ENCODE measurements at places on chromosomes 13 and 19.
A peak's percentile ranks its signal among the peaks of the same experiment; 100 is the strongest.

- DNase-seq, result no peak
These were observed 29.9 kb downstream of the RGCC start for GRCh38 chr13:41487222-41487621.

DNA sequence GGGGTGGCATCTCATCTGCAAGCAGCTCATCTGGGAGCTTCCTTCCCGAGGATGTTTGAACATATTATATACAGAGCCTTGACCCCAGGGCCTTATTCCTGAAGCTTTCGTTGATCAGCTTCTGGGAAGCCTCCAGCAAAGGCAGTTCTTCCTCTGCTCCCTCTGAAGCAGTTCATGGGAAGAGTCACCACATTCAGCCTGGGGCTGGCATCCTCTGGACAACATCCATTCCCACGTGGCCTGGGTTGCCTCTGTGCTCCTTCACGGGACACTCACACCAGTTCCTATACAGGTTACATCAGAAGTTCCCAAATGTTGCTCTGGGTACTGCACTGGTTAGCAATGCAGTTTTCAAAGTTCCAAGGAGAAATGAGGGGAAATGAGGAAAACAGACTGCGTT is 29.6 kb downstream of the COL4A2 start:
- no peak for DNase-seq

DNA sequence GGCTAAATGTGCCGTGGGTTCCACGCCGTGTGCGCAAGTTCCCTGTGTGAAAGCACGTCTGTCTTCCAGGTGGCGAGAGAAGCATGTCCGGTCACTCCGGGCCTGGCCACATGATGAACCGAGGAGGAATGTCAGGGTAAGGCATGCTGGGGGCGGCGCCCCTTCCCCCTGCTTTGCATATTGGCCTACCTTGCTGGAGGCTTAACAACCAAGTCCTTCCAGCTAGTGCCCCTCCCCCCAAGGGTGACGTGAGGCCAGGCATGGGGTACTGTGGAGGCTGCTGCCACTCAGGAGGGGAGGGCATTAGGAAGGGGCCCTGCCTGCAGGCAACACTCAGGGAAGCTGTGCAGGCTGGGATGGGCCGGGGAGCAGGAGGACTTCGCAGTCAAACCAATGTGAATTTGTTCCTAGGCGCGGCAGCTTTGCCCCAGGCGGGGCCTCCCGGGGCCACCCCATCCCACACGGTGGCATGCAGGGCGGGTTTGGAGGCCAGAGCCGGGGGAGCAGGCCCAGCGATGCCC is 12.5 kb downstream of the MICOS13 start:
- no peak for DNase-seq

- no peak for DNase-seq
These were observed 9.2 kb downstream of the PGPEP1 start for GRCh38 chr19:18349524-18350128.

- no peak for DNase-seq
These were observed 379 bp upstream of the ZNF470 start for GRCh38 chr19:56566904-56567273.

- no peak for DNase-seq
These were observed 110.4 kb downstream of the DNAJC15 start for GRCh38 chr13:43133792-43134191.

- no peak for DNase-seq
These were observed 173.9 kb upstream of the SERP2 start for GRCh38 chr13:44199627-44200207.

GRCh38 chr19:33402421-33403220 is 29.1 kb downstream of the CEBPG start:
- DNase-seq, result no peak

DNA sequence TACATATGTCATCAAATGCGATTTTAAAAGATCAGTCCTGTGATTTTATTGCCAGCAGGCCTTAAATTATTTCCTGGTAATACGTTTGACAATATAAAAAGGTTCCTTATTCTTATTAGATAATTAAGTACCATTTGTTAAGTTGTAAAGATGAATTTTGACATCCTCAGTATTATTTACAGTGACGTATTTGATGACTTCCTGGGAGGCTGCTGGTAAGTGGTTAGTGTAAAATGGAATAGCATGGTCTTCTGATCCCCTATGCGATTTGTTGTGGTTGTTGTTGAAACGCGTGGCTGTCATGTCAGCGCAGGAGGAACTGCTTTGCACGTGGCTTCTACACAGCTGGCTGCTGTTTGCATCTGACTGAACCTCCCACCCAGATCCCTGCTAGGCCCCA is 99.7 kb downstream of the DCLK1 start:
- DNase-seq, result no peak

DNA sequence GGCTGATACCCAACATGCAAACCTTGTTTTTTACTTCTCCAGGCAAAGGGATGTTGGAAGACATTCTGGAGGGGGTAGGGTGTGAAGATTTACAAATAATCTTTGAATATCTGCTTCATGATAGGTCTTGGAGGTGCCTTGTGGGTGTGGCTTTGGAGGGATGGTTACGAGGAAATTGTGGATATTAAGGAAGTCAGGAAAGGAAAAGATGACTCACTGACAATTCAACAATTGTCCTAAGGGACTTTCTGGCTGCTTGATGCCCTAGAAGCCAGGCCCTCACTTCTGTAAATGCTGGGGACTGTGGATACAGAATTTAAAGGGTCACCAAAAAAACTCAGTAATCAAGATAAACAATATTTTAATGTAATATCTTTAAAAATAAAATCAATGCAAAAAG is 37.4 kb upstream of the ZNF527 start:
- no peak for DNase-seq

- DNase-seq, result no peak
These were observed 6.6 kb upstream of the ZDHHC20 start for GRCh38 chr13:21465710-21466160.

DNA sequence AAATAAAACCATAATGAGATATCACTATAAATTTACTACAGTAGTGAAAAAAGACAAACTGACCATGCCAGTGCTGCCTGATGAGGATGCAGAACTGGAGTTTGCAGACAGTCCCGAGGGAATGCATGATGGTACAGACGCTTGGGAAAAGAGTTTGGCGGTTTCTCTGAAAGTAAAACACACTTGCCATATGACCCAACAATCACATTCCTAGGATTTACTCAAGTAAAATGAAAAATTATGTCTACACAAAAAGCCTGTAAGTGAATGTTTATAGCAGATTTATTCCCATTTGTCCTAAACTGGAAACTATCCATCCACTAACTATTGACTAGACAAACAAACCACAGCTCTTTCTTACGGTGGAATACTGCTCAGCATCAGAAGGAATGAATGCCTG is 271.0 kb downstream of the DNAJC15 start:
- DNase-seq, result no peak

GRCh38 chr13:54676526-54677113 is 1648.0 kb downstream of the OLFM4 start:
- DNase-seq, result no peak

GRCh38 chr13:29957320-29957719 is 106.9 kb upstream of the UBL3 start:
- no peak for DNase-seq

GRCh38 chr19:40494191-40494838 is 27.5 kb downstream of the SPTBN4 start:
- DNase-seq, result no peak

DNA sequence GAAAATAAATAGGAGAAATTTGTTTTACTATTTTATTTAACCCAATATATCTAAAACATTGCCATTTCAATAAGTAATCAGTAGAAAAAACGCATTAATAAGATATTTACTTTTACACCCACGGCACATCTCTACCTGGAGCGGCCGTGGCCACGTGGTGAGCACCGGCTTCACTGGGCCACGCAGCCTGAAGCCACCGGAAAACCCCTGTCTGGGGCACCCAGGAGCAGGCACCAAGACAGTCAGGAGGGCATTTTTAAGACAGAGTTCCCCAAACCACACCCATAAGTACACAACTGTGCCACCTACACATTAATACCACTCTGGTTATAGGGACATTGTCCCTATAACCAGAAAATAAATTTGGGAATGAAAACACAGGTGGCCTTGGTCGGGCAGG is 80.9 kb downstream of the SPACA7 start:
- DNase-seq, result no peak

GRCh38 chr13:21106089-21106488 is 44.7 kb upstream of the LATS2 start:
- no peak for DNase-seq

- no peak for DNase-seq
These were observed 14.5 kb upstream of the MPHOSPH8 start for GRCh38 chr13:19618977-19619376.

- no peak for DNase-seq
These were observed 16.4 kb downstream of the EMP3 start for GRCh38 chr19:48341515-48342413.

DNA sequence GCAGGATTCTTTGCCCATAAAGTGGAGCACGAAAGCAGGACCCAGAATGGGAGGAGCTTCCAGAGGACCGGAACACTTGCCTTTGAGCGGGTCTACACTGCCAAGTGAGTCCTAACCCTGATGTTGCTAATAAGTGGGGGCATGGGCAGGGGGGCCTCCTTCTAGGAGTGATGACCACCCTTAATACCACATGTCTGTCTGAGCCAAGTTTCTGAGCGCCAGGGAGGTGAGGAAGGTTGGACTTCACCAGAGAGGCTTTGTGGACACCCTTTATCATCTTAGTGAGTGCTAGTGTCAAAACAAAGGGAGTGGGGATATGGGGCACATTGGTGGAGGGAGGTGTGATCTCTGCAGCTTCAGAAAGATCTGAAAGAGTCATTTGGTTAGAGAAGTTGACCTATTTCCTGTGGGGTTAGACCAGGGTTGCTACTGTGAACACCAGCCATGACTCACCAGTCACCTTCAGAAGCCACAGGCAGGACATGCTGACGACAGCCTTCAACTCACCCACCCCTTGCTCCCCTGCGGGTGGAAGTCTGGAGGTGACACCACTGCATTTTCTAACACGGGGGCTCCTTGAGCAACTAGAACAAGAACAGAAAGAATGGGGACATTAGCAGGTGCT is 8.8 kb downstream of the ALOX5AP start:
- DNase-seq, result peak; percentile 97

DNA sequence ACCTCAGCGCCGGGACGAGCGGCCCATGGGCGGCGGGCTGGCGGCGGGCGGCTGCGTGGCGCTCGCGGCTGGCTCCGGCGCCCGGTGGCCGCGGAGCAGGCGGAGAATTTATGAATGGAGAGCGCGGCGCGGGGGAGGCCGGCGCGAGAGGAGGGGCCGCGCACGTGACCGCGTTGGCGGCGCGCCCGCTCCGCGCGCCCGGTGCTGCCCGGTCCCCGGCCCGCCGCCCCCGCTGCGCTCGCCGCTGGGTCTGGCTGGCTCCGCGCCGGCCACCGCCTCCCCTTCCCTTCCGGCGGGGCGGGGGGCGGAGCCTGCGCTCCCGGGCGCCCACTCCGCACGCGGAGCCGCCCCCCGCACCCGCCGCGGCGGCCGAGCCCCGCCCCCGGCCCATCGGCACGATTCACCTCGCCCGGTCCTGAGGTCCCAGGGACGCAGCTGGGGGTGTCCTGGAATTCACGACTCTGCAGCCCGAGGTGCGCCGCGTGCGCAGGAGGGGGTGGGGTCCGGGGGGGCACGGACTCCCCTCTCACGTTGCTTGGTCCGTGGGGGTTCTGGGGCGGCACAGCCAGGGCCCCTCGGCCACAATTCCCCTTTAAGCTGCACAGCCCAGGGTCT is at the start of gene CBARP:
CBARP (minus strand) TSS at position 252 of the 615 bp plus-strand sequence. CDS start 1,905 bp downstream, outside the sequence.
- DNase-seq, result no peak

GRCh38 chr13:45339867-45340266 is 1.1 kb downstream of the TPT1 start:
- DNase-seq, result no peak

DNA sequence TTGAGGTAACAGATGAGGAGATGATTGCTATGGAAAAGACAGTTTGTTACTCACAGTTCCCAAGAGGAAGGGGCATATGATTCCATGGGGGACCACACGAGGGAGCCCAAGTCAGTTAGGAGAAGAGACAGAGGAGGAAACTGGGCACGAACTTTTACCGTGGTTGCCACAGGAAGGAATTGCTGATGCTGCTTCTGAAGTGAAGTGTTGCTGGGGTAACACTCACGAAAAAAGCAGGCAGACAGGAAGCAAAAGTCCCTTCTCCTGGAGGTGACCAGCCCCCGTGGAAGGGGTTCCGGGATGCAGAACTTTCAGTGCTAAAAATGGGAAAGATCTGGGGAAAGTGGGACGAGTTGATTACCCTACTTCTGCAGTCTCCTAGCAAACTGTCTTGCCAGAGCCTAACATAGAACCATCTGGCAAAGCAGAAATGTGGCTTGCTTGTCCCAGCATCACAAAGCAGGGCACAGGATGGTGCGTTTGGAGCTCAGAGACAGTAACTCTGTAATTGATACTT is 35.4 kb upstream of the MAP3K10 start:
- DNase-seq, result no peak

GRCh38 chr19:3075605-3076431 is 13.5 kb upstream of the TLE5 start:
- DNase-seq, result peak; percentile 66

GRCh38 chr13:74795526-74795925 is 661.3 kb upstream of the KLF12 start:
- DNase-seq, result no peak

- no peak for DNase-seq
These were observed 7.2 kb downstream of the DOT1L start for GRCh38 chr19:2170987-2171348.

Data from T-helper 1 cell (primary cell).